ENCODE measurements at places on chromosomes 16 and 17. TPM values are rescaled to one million over a fixed set of nuclear protein-coding genes. Genes with fewer than 3 reads are reported as not detected.

TXNDC17 gene
- 18.2 TPM for total RNA-seq

EFNB3 gene
- not detected for total RNA-seq

ATP2A1 gene
- total RNA-seq: 0.84 TPM

AATK gene
- total RNA-seq: 0.70 TPM

VEZF1 gene
- 63.9 TPM for total RNA-seq

PRSS8 gene
- total RNA-seq: not detected

ERI2 gene
- 4.9 TPM for total RNA-seq

TNP2 gene
- total RNA-seq: not detected

C16orf89 gene
- total RNA-seq: not detected

VAT1L gene
- not detected for total RNA-seq

HOXB4 gene
- 1.7 TPM for total RNA-seq

TMEM88 gene
- total RNA-seq: 6.0 TPM

ENGASE gene
- 122 TPM for total RNA-seq

MT1A gene
- total RNA-seq: not detected

RCVRN gene
- not detected for total RNA-seq

SUPT6H gene
- 110 TPM for total RNA-seq

MYH11 gene
- 0.15 TPM for total RNA-seq

TPSAB1 gene
- not detected for total RNA-seq

PKMYT1 gene
- total RNA-seq: 1.0 TPM

SYNRG gene
- 115 TPM for total RNA-seq

TBC1D3C gene
- 13.5 TPM for total RNA-seq

HIC1 gene
- 1.5 TPM for total RNA-seq

SMG6 gene
- 41.8 TPM for total RNA-seq

LUC7L3 gene
- total RNA-seq: 311 TPM

CETP gene
- 1.3 TPM for total RNA-seq

HOXB8 gene
- total RNA-seq: not detected

MT1H gene
- not detected for total RNA-seq

WDR90 gene
- 34.7 TPM for total RNA-seq

MEOX1 gene
- not detected for total RNA-seq

TRAF7 gene
- 42.3 TPM for total RNA-seq

ZNF200 gene
- 20.1 TPM for total RNA-seq

CAPN15 gene
- total RNA-seq: 68.0 TPM

PEMT gene
- total RNA-seq: 10.7 TPM

DHRS7C gene
- not detected for total RNA-seq

CA7 gene
- total RNA-seq: not detected

ZFPM1 gene
- total RNA-seq: 32.2 TPM

TBC1D3I gene
- 1.9 TPM for total RNA-seq

ELMO3 gene
- 9.6 TPM for total RNA-seq

DERL2 gene
- 70.0 TPM for total RNA-seq

CCL2 gene
- 4.4 TPM for total RNA-seq

HBA1 gene
- 283 TPM for total RNA-seq

CCL18 gene
- not detected for total RNA-seq

KRTAP4-11 gene
- total RNA-seq: not detected

GRAP gene
- 73.8 TPM for total RNA-seq
